Stimulated activated CD4-positive, alpha-beta T cell treated with anti-CD3 and anti-CD28 coated beads, Interleukin-15, amount 100 ng/mL, for 48 hours (primary cell): ENCODE measurements at places on chromosomes 6 and 20.

DNA sequence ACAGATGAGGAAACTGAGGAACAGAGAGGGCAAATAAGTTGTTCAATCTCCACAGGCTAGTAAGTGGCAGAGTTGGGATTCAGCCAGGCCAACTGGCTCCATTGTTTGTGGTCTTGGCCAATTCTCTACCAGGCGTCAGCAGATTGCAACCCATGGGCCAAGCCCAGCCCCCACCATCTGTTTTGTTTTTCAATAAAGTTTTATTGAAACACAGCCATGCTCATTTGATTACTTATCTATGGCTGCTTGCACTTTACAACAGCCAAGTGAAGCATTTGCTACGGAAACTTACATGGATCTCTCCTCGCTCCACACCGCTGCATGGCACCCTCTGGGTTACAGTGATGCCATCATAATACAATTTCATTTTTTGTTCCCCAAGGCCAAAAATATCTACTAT, 90.8 kb downstream of the ZNF217 start:
- no peak for DNase-seq

- no peak for DNase-seq
Observed at GRCh38 chr6:5191222-5191621, 69.5 kb downstream of the LYRM4 start.

DNA sequence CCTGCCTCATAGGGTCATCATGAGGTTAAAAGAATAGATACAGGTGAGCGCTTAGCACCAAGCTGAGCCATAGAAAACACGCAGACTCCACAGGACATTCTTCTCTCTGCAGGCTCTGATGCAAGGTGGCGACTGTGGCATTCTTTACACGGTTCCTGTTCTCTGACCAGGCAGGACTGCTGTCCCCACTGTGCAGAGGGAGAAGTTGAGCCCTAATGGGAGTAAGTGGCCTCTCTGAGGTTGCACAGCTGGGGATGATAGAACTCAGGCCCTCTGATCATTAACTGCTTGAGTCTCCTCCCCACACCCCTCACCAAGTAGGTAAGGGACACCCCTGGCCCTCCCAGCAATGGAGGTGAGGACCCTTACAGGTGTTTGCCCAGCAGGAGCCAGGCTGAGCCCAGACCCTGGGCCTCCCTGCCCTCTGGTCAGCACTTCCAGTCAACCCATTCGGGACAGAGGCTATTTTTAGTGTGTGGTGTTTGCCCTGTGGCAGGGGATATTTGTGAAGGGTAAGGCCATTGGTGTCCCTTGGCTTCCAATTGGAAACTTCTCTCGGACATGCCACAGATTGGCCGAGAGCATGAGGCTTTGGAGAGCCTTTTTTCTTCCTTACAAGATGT, 116.8 kb downstream of the VEGFA start:
- DNase-seq, result no peak

GRCh38 chr6:79821859-79822258, 125.5 kb downstream of the ELOVL4 start:
- no peak for DNase-seq

DNA sequence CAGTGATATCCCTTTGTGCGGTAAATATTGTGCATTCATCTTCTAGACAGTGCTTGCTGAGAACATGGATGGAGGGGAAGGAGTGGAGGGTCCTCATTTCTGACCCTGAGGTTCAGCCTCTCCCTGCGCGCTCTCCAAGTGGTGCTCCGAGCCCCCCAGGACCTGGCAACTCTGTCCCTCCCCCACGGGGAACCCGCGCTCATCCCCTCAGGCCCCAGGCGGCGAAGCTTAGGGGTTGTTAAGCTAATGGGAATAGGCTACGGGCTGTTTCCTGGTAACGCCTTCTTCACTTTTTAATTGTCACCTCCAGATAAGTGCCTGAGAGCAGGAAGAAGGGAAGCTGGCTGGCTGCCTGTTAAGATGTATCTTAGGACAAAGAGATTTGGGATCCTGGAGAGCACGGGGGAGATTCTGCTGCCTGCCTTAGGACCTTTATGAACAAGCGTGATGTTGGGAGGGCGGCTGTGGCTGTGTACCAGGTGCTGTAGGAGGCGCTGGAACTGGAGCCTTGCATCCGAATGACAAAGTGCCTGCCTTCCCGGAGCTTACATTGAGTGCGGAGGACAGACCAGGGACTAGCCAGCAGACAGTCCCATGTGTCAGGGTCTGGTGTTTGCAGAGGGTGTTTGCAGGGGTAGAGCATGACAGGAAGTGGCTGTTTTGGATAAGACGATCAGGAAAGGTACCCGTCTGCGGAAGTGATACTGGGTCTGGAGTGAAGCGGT, 11.7 kb downstream of the TSHZ2 start:
- no peak for DNase-seq

DNA sequence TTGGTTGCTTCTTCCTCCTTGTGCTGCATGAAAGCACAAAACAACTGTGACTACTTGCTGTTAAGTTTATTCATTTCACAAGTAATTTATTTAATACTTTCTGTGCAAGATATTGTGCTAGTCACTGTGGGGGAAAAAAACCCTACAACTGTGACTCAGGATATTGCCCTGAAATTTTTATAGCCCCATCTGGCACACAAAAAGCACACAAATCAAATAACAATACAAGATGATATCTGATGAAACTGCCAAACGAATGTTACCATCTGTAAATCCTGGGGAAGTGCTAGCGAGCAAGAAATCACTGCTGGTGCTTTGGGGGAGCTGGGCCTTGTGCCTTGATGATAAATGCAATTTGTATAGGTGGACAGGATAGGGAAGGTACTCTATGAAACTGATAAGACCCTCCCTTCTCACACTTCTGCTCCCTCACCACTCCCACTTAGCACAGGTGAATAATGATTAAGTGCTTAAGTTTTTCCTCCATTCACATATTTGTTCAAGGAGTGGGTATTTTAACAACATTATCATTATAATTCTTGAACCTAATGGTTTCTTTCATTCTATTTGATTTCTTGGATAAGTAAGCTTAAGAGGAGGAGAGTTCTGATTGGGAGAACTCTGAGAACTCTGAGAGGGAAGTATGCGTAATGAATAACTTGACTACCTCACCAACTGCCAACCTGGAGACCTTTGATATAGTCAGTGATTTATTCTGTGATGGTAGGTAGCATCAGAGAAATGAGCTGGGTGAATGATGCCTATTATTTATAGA, 115.3 kb downstream of the RTN4IP1 start:
- no peak for DNase-seq

DNA sequence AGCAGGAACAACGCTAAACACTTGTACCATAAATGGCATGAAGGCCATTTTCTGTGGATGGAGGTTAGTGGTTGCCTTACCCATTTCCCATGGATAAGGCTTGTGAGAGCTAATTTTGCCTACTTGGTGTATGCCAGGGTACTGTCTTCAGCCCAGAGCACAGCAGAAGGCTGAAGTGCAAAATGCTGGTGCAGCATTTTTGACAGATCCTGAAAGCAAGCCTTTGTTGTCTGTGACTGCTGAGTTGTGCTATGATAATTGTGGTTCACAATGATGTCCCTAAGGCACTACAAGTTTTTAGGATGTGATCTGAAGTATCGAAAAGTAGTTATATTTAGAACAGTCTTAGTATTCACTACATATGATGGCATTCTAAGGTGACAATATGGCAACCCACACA, 14.7 kb upstream of the HMGN3 start:
- no peak for DNase-seq

DNA sequence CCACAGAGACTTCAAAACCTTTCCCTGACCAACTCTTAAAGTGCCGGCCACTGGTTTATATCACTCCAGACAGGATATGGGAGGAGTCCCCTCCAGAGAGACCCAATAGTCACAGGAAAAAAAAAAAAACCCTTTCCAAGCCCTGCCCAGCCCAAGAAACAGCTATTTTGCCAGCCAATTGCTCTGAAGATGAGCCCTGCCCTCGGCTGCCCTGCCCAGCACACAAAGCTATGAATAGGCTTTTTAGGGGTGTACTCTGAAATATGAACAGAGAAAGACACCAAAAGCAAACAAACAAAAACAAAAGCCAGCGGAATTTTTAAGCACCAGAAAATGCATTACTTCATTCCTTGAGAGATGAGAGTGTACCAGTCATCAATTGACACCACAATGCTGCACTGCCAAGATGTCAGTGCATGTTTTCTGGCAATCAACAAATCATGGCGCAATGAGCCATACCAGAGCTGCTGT, 275.1 kb downstream of the C6orf118 start:
- DNase-seq, result no peak

DNA sequence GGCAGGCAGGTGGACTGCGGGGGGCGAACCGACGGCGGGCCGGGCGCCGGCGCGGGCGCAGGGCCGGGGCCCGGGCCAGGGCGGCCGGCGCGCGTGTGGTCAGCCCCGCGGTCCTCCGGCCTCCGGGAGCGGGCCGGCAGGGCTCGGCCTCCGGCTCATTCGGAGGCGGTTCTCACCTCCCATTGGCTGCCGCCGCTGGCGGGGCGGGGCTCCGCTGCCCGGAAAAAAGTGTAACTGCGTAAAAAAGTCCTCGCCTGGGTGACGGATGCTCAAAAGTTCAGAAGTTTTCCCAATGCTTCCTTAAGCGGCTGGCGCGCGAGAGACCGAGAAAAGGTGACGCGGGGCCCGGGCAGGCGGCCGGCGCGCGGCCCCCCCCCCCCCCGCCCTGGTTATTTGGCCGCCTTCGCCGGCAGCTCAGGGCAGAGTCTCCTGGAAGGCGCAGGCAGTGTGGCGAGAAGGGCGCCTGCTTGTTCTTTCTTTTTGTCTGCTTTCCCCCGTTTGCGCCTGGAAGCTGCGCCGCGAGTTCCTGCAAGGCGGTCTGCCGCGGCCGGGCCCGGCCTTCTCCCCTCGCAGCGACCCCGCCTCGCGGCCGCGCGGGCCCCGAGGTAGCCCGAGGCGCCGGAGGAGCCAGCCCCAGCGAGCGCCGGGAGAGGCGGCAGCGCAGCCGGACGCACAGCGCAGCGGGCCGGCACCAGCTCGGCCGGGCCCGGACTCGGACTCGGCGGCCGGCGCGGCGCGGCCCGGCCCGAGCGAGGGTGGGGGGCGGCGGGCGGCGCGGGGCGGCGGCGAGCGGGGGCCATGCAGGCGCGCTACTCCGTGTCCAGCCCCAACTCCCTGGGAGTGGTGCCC, at the start of gene FOXC1:
FOXC1 (plus strand) TSS at position 268 of the 849 bp plus-strand sequence; CDS start at position 799, 531 bp downstream.
- DNase-seq, result no peak

GRCh38 chr20:60069656-60070055, 111.4 kb downstream of the CDH26 start:
- no peak for DNase-seq

- DNase-seq, result no peak
Observed at GRCh38 chr20:22339946-22340345, 244.4 kb downstream of the FOXA2 start.

GRCh38 chr6:168956884-168957730, 296.5 kb downstream of the THBS2 start:
- peak; percentile 19 for DNase-seq

DNA sequence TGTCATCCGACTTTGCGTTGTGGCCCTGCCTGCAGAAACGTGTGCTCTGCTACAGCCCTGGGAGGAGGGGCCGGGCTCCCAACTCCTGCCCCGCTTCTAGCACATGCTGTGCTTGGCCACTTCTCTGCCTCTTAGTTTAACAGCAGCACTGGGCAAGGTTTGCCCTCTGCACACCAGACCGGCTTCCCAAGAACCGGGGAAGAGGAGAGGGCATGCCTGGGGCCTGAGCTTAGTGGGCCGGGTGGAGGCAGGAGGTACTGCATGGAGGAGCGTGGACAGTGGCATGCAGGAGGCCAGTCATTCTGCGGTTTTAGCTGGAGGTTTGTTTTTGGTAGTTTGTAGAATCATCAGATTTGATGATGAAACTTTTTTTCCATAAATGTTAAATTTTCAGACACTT, 45.5 kb downstream of the CEP43 start:
- DNase-seq, result no peak

DNA sequence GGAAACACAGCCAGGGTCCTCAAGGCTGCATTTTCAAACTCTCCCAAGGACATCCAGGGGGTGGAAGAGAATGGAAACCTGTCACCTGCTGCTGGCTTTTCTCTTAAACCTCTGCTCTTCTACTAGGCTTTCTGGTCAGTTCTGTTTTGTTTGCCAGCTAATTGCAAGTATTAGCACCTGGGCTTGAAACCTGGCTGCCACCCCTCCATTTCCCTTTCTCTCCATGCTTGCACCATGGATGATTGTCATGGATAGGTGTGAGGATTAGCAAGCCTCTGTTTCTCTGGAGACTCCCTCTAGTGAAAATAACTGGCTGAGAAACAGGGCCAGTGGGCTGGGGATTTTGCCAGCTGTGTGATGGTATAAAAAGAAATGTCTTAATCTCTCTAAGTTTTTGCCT, 33.0 kb upstream of the GPR6 start:
- DNase-seq, result no peak

- no peak for DNase-seq
Observed at GRCh38 chr6:142886431-142887170, 58.4 kb downstream of the HIVEP2 start.

DNA sequence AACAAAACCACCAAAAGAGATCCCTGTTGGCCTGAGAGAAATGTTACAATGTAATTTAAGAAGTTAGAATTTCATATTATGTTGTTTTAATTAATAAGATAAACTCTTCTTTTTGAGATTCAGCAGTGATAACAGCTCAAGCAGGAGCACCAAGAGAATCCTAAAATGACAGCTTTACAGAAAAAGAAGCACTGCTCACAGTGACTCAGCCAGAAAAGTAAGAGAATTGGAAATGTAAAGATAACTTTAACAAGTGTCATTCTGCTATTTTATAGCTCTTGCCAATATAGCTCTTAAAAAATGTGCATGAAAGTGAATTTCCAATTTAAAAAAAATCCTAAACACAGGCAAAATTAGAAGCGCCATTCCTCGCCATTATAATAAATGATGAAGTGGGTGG, 111.3 kb downstream of the UBE3D start:
- no peak for DNase-seq

DNA sequence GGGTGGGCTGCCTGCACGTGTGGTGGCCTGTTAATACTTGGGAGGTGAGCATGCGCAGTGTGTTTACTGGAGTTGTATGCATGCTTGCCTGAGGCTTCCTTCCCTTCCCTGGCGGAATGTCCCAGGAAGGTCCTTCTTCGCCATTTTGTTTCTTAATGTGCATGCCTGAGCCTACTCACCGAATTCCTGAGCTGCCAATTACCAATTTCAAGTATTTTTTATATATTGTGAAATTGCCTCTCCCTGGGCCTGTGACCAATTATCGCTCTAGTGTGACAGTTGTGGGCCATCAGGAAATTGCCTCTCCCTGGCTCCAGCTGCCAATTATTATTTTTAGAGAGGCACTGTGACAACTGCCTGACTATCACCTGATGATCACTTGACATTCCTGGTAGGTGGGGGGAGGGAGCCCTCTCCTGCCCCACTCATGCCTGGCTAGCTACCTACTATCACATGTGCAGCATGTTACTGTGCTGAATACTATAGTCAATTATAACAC, 70.0 kb downstream of the FAM50B start:
- DNase-seq, result no peak

DNA sequence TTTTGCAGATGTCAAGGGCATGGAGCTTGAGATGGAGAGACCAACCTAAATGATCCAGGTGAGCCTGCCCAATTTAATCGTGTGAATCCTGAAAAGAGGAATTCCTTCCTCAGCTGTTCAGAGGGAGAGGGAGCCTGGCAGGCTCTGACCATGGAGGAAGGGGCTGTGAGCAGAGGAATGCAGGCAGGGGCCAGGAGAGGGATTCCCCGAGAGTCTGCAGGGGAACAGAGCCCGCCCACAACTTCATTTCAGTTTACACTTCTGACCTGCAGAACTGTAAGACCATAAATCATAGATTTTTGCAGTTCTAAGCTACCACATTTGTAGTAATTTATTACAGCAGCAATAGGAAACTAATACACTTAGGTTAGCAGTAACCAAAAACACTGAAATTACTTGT, 164.1 kb downstream of the TBXT start:
- no peak for DNase-seq

- DNase-seq, result no peak
Observed at GRCh38 chr6:125808060-125808459, 17.3 kb downstream of the NCOA7 start.
